Activated T-cell treated with anti-CD3 and anti-CD28 coated beads for 24 hours (primary cell): ENCODE measurements at places on chromosomes 11 and 22.

- DNase-seq: no peak
Observed at GRCh38 chr11:126411971-126412381, 56.5 kb downstream of the ST3GAL4 start.

- DNase-seq: no peak
Observed at GRCh38 chr11:16769386-16769785, 30.9 kb downstream of the C11orf58 start.

GRCh38 chr11:104148074-104148473 is 15.9 kb downstream of the PDGFD start:
- no peak for DNase-seq

DNA sequence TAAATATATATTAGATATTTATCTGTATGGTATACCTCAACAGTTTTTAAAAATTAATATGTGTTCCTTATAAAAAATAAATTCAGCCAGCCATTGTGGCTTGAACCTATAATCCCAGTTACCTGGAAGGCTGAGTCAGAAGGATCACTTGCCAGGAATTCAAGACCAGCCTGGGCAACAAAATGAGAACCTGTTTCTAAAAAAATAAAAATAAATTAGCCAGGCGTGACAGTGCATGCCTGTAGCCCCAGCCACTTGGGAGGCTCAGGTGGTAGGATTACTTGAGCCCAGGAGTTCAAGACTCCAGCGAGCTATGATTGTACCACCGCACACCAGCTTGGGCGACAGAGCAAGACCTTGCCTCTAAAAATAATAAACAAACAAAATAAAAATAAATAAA is 54.9 kb downstream of the PHF21A start:
- no peak for DNase-seq

DNA sequence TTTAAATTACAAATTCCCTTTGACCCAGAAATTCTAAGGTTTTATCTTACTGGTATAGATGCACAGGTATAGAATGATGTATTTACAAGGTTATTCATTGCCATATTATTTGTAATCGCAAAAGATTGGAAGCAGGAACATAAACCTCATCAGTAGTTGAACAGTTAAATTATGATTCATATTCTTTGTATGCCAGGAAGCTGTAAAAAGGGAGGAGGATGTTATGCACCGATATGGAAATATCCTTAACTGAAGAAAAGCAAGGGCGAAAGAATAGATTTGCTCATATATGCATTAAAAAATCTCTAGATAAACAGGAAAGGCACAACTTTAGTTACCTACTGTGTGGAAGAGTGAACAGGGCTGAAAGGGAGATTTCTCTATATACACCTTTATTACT is 36.7 kb downstream of the PPFIA1 start:
- DNase-seq: no peak

- no peak for DNase-seq
Observed at GRCh38 chr11:66075273-66075672, 5.2 kb downstream of the PACS1 start.

- DNase-seq: no peak
Observed at GRCh38 chr22:44109416-44109815, 71.3 kb upstream of the PARVG start.

GRCh38 chr22:37213218-37213855 is 1.1 kb upstream of the SSTR3 start:
- no peak for DNase-seq

GRCh38 chr22:37432708-37433054 is 5.4 kb upstream of the ELFN2 start:
- DNase-seq: no peak

- no peak for DNase-seq
Observed at GRCh38 chr11:22163394-22163797, 29.5 kb upstream of the ANO5 start.

DNA sequence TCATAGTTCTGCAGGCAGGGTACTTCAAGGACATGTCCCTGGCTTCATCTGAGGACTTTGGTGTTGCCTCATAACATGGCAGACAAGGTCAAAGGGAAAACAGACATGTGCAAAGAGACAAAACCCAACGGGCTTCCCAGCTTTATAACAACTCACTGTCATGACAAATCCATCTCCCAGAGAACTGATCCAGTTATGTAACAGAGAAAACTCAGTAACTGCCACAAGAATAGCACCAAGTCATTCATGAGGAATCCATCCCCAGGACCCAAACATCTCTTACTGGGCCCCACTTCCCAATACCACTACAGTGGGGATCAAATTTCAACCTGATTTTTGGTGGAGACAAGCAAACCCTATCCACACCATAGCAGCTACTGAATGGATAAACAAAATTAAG is 13.0 kb downstream of the OR52N4 start:
- DNase-seq: no peak

- no peak for DNase-seq
Observed at GRCh38 chr22:30097861-30098260, 17.6 kb downstream of the HORMAD2 start.

- DNase-seq: no peak
Observed at GRCh38 chr22:32574411-32574810, 99.8 kb downstream of the FBXO7 start.

DNA sequence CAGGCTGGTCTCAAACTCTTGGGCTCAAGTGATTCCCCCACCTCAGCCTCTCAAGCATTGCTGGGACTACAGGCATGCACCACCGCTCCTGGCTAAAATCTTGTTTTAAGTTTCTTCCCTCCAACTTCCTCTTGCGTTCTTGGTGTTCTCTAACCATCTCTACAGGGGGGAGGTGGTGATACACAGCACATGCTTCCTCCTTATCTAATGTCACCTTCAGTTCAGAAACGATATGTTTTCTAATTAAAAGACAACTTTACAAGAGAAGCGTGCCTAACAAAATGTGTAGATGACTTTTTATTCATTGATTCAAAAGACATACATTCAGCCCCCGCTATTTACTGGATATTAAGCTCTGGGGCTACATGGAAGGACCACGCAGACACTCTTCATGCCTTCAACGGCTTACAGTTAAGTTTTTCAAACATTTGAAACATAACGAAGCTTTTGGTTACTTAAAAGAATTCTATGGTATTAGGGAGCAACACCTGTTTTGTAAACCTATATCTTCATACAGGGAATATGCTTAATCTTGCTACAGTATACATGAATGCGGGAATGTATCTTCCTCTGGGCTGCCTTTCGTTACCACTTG is 933 bp upstream of the DLAT start:
- no peak for DNase-seq

GRCh38 chr11:8928981-8929615 is 3.6 kb downstream of the C11orf16 start:
- DNase-seq: no peak

DNA sequence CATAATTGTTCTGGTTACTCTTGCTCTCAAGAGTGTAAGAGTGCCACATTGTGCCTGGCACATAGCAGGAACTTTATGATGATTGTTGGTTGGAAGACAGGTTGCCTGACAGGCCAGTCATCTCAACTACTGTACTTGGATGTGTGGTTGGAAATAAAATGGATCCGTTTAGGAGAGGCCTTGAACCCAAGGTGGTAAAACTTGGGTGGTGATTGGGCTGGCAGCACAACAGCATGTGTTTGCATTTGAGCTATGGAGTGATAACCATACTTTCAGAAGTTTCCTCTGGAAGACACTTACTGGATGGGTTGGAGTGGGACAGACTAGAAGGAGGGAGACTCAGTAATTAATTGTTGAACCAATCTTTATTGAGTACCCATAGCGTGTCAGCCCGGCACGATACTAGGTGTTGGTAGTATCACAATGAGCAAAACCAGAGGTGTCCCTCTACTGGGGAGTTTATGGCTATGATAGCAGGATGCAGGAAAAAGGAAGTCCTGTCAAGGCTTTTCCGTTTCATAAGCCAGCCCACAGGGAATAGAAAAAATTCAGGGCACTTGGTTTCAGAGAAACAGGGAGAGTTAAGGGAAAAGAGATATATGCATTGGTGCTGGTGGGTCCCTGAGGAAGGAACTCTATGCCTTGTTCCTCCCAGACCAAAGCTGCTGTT is 3.1 kb upstream of the TMEM109 start:
- no peak for DNase-seq

DNA sequence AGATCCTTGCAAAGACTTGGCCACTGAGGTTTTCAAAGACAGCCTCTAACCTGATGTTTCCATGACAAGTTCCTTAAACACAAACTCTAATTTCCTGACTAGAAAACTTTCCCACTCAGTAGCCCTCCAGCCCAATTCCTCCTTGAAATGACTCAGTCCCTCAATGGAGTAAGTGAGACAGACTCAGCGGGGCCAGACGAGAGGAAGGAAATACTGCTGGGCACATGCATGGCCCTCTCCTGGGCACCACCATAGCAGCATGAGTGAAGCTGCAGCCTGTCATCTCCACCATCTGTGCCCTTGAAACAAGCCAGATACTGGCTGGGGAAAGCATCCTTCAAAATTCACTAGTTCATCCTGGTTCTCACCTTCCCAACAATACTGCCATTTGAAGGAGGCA is 76.2 kb upstream of the GDPD4 start:
- DNase-seq: no peak

DNA sequence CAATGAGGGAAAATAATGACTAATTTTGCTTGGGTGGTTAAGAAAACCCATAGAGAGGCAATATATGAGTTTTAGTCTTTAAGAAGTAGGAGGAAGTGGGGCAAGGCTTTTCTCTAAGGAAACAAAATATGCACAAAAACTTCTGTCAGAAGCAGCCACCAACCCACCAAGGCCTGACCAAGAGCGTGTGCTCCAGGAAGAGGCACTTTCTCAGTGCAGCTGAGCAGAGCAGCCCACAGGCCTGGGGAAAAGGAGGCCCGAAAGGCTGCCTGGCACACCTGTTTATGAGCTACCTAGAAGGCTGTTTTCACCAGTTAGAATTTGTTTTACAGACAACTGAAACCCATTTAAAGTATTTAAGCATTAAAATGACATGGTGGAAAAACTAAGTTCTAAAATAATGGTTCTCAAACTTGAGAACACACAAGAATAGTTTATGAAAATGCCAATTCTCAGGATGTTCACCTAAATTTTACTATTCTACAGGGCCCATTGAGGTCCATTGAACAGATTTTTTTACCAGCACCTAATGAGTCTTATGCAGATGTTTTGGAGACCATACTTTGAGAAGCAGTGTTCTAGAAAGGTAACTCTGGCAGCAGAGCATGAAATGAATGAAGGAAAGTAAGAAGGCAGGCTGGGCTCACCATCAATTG is 160.5 kb upstream of the DDI1 start:
- DNase-seq: no peak
